ENCODE measurements at places on chromosomes 5 and 9. TPM values are rescaled to one million over a fixed set of nuclear protein-coding genes. Genes with fewer than 3 reads are reported as not detected.

Gene UBAC1
- total RNA-seq, result 64.8 TPM

DNA sequence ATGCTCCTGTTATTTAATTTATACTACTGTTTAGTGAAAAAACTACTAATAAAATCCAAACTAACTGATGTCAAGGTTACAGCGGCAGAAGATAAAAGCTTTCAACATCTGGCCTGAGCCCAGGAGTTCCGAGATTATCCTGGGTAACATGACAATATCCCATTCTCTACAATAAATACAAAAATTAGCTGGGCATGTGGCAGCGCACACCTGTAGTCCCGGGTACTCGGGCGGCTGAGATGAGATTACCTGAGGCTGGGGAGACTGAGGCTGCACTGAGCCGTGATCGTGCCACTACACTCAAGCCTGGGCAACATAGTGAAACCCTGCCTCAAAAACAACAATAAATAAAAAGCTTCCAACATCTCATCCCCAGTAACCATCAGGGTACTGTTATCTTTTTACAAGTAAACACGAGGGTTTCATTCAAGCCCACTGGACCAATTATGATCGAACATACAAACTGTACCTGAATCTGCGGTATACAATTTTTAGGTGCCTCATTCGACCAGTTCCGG is 1.3 kb downstream of the RPL37 start:
- DNase-seq, result peak; percentile 29

DNA sequence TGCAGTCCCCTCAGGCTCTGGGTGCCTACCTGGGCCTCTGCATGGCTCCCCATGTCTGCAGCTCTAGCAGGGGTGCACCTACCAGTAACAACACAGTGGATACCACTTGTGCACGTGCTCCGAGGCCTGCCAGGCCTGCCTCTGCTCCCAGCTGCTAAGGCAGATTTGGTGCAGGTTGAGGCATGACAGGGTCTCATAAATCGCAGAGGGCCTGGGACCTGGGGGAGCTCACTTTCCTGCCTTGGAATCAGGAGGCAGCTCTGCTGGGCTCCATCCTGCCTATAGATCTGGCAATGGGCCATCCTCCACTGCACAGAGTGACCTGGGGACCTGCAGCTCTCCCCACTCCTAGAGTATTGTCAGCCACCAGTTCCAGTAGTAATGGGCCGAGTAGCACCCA is 121.9 kb upstream of the CXCL14 start:
- peak; percentile 77 for DNase-seq

DNA sequence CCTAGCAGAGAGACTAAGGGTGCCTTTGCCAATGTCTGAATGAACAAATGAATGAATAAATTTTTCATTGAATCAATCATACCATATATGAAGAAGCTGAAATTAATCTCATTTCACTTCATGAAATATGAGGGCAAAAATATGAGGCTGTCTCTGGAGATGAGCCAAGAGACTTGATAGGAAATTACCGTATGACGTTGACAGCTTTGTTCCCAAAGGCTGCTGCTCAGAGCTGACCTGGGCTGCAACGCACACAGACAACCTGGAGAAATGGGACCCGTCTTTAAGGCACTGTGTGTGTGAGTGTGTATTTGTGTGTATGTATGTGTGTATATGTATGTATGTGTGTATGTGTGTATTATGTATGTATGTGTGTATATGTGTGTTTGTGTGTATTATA is 226.1 kb downstream of the IRX2 start:
- no peak for DNase-seq

DNA sequence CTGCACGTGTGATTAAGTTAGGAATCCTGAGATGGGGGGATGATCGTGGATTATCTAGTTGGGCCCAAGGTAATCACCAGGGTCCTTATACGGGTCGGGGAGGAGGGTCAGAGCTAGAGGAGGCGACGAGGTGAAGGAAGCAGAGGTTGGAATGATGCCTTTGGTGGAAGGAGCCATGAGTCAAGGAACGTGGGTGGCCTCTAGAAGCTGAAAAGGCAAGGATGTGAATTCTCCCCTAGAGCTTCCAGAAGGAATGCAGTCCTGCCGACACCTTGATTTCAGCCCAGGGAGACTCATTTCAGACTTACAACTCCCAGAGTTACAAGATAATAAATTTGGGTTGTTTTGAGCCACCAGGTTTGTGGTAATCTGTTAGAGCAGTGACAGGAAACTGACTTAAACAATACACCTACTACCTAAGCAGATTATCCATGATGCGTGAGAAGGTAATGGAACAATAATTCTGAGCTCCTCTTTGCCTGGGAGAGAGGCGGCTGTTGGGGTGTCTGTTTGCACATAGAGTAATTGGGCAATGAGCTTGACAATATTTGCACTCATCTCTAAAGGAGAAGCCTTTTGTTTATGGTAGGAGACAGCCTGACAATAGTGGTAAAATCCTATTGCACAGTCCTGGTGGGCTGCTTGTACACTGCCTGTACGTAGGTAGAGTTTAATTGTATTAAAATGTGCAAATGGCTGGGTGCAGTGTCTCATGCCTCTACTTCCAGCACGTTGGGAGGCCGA is 129.3 kb upstream of the IER5L start:
- no peak for DNase-seq

DNA sequence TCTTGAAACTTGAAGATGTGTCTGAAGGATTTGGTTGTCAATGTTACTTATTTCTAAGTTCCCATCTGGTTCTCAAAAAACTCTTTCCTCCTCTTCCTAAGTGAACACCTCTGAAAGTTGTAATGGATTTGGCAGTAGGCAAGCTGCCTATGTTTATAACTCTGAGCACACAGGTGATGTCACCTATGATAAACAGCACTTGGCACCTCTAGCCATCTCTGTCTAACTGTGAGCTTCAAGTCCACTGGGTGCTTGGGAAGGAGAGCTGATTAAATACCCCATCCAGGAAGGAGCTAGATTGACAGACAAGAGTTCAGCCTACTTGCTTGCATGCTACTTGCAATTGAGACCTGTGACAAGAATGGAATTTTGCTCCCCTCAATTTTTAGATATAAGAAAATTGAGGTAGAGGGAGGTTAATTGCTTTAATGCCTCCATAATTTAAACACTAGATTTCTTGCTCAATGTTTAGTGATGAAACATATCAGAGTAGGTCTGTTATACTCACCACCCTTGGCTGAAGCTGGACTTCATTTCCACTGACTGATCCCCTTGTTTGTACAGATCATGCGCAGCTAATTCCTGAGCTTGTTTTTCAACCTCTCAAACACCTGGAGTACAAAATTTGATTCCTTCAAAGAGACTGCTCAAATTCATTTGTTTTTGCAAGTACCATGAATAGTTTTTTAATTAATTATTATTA is 49.9 kb downstream of the PDE4D start:
- no peak for DNase-seq

Gene SPINK4
- total RNA-seq, result not detected

DNA sequence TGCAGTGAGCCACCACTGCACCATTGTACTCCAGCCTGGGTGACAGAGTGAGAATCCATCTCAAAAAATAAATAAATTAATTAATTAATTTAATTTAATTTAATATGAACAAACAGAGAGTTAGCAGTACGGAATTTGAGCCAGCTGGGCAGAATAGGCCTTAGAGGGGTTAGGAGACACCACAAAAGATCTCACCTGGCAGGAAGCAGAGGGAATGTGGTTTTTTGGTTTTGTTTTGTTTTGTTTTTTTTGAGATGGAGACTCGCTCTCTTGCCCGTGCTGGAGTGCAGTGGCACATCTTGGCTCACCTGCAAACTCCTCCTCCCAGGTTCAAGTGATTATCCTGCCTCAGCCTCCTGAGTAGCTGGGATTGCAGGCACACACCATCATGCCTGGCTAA is 31.8 kb upstream of the PWWP2A start:
- no peak for DNase-seq

DNA sequence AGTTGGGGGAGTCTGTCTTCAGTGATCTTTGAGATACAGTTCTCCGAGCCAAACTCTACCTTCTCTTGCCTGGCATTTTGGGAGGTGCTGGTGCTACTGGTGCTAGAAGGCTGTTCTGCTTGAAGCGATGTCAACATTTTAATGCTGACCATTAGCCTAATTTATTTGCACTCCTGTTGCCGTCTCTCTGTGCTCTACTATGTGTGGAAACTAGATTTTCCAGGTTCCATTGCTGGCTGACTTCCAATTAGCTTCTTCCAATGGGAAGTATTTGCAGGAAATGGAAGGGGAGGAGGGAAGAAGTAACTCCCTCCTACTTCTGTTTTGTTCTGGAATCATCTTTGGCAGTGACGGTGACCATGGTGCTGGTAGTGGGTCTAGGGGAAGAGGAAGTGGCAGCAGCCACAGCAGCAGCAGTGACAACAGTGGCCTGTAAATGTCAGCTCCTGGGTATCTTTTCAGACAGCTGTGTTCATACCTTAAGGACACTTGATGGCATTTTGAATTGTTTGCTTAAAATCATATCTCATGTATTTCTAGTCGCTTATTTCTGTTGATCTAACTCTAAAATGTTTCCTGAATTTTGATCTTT is 7.9 kb downstream of the TXNDC8 start:
- no peak for DNase-seq

DNA sequence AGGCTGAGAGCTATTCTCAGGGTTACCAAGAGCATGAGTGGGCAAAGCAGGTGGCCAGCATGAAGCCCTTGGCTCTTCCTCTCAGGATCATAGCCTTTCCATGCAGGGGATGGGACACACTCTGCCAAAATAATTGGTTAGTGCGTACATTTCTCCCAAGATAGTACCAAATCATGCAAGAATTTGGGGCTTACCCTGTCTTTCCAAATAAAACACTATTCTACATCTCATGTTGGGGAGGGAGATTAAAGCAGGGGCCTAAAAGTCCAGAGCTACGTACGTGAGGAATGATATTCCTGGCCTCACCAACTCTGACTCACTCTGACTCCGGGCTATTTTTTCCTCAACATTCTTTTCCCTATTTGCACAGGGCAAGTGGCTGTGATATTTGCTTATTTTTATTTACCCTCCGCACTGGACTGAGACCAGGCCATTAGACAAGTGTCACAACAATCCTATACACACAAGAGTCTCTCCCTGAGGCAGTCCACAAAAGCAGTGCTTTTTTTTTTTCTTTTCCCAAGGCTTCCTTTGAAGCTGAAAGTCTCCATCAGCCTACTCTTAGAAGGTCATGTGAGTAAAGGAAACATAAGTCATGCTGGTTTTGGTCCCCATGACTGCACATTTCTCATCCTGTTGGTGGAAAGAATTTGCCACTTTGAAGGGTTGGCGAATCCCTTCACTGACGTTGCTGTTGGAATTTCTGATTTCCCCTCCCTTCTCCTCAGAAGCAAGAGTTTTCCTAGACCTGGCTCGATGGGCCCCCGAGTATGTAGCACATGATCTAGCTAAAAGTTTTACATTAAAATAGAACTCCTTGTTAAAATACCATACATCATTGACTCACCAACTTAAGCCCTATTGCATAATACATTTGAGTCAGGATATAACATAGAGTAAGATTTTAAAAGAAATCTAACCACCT is 40.0 kb downstream of the TMEM252 start:
- DNase-seq, result no peak

Gene ACOT12
- total RNA-seq, result not detected

DNA sequence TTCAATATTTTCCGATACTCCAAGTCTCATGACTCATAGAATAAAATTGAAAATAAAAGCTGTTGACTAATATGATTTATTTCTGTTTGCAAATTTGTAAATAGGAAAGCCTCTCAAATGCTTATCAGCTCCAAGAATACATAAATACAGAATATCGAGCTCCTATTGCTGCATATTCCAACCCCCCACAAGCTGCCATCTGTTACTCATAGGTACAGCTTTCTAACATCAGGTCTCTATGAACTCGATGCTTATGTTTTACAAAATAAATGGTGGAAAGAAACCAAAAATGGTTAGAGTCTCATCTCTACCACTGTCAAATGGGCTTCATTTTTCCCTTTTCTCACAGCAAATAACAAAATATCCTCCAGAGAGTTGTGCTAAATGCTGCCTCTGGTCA is 631.6 kb upstream of the CDH18 start:
- no peak for DNase-seq

DNA sequence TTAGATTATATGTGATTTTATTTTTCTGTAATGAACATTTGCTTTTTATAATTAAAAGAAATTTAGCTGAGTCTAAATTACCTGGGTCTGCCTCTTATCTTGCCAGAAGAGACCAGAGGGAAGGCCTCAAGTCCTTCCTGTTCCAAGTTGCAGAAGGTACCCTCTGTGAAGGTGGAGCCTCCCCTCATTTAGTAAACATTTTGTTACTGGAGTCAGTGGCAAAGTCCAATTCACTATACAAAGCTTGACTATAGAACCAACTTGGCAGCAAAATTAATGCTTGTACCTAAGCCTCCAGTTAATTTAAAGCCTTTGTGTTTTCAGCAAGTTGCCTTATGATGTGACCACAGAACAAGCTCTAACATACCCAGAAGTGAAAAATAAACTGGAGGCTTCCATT is 42.8 kb upstream of the F2R start:
- DNase-seq, result no peak

GRCh38 chr9:96161819-96162218 is 140.2 kb downstream of the HSD17B3 start:
- DNase-seq, result no peak

GRCh38 chr5:72618708-72619107 is 111.5 kb upstream of the ZNF366 start:
- no peak for DNase-seq

- DNase-seq, result peak; percentile 98
These were observed at the start of the genes STKLD1 and SURF4 for GRCh38 chr9:133375724-133376654. Gene STKLD1 (plus strand): TSS chr9:133376366. CDS start chr9:133376474, 108 bp downstream. Gene SURF4 (minus strand): TSS chr9:133376060. CDS start chr9:133375969, 91 bp downstream.

DNA sequence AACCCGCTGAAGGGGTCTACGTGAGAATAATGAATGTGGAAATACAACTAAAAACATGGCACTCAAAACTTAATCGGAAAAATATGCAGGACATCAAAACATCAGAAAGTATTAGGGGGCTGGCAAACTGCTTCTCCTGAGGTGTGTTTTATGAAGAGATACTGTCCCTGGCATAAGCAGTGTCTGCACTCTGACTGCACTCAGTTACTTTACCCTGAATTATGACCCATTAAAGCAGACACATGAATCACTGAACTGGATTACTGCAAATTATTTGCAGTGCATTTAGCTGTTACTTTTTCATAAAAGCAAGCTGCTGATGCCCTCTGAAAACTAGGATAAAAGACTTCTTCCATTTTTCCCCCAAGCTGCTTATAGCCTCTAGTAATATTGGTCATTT is 164.9 kb downstream of the AP3B1 start:
- DNase-seq, result no peak

DNA sequence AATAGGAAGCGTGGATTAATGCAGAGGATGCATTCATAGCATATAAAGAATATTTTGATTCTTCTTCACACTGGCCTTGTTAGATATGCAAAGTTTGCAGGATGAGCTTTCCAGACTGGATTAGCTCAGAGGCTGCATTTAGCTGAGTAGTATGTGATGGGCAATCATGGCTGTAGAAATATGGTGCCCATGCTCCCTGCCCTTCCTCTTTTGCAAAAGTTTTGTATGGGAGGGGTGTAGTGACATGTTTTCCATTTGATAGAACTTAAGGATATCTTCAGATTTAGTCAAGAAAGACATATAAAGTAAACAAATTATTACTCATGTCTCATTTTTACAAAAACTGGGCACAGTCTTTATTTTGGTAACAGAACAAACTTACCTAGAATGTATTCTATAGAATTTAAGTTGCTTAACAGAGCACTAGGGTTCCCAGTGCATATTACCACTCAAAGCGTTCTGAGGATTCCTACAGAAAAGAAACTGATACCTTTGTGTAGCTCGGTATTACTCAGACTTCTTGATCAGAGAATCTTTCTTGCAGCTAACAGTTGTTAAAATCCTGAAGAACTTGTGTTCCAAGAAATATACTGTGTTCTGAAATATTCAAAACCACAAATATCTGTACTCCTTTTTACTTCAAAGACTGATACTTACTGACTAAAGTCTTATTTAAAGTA is 9.8 kb downstream of the GTF3C4 start:
- DNase-seq, result no peak

Gene APBA1
- total RNA-seq, result 3.3 TPM

- no peak for DNase-seq
These were observed 541 bp upstream of the TBCA start for GRCh38 chr5:77776554-77777206.
